ENCODE measurements at places on chromosomes 7 and 10.

GRCh38 chr10:98167191-98167590 is 32.7 kb downstream of the R3HCC1L start:
- no peak for DNase-seq

GRCh38 chr7:110856704-110857103 is 234.2 kb upstream of the LRRN3 start:
- no peak for DNase-seq

DNA sequence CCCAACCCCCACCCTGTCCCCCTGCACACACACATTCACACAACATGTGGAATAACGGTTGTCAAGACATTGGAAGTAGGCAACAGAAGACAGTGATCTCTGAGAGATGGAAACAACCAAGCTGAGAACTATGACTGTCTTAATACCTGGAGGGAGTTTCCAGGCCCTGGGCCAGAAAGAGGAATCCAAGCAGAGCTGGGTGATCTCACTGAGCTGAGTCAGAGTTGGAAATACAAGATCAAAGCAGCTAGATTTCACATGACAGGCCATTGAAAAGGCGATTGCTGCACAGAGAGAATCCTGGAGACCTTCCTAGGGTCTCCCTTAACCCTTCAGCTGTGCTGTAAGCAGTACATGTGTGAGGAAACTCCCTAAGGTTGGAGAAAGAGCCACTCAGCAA is 165.8 kb upstream of the PRSS1 start:
- no peak for DNase-seq

DNA sequence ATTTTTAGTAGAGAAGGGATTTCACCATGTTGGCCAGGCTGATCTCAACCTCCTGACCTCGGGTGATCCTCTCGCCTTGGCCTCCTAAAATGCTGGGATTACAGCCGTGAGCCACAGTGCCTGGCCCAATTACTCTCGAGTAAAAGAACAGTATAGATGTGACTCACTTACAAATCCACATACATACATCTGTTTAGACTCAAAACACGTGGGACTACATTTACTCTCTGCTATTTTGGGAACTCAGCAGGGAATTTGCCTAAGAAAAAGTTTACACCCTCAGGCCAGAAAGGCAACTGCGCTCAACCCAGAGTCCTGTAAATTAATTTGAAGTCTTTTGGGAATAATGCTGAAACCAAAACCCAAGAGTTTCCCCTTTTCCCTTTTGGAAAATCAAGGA is 289.7 kb downstream of the KLF6 start:
- no peak for DNase-seq

DNA sequence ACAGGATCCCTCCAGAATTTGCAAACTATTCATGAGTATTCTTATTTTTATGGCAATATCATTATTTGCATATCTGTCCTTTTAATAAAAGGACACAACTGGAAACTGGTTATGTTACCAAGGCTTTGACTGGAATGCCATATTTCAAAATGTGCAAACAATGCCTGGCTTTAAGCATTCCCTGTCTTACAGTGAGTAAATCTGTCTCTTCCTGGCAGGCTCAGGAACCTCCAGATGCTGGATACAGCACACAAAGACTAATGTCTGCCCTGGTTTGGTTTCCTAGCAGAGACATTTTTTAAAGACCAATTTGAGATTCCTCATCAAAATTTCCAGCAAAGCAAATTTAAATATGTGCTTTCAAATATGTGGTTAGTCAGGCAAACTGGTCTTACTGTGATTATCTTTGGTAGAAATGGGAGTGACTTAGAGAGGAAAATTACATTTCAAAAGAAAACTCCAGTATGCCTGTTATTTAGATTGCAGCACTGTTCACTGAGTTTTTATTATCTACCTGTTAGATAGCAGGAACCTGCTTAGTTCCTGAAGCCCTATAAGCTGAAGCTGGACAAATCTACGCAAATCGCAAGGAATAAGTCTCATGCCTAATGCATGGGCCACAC is 31.3 kb downstream of the RNF216 start:
- no peak for DNase-seq
